Stimulated activated CD4-positive, alpha-beta T cell treated with anti-CD3 and anti-CD28 coated beads, Interleukin-1b, Interleukin-23, amount 100 ng/mL, for 24 hours (primary cell): ENCODE measurements at places on chromosomes 12 and 14.

GRCh38 chr12:11581179-11581755 is 68.2 kb upstream of the ETV6 start:
- peak; percentile 42 for DNase-seq

DNA sequence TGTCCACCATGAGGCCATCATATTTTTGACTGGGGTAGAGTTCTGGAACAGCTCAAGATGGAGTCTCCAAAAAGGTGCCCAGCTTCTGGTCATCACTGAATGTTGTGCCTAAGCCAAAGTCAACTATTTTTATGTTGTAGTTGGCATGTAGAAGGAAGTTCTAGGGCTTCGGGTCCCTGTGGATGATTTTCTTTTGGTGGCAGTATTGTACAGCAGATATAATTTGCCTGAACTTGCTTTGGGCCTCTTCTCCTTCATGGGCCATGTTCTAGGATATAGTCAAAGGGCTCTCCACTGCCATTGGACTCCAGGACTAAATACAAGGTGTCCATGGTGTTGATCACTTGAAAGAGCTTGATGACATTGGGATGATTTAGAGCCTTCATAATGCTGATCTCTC is 143.6 kb downstream of the SLC38A4 start:
- DNase-seq, result no peak

- DNase-seq, result no peak
Measured at GRCh38 chr12:57040211-57040610, 9.7 kb downstream of the MYO1A start.

- DNase-seq, result no peak
Measured at GRCh38 chr14:21257394-21257909, 11.8 kb downstream of the HNRNPC start.

- DNase-seq, result no peak
Measured at GRCh38 chr14:38882533-38882932, 220.5 kb downstream of the SEC23A start.

DNA sequence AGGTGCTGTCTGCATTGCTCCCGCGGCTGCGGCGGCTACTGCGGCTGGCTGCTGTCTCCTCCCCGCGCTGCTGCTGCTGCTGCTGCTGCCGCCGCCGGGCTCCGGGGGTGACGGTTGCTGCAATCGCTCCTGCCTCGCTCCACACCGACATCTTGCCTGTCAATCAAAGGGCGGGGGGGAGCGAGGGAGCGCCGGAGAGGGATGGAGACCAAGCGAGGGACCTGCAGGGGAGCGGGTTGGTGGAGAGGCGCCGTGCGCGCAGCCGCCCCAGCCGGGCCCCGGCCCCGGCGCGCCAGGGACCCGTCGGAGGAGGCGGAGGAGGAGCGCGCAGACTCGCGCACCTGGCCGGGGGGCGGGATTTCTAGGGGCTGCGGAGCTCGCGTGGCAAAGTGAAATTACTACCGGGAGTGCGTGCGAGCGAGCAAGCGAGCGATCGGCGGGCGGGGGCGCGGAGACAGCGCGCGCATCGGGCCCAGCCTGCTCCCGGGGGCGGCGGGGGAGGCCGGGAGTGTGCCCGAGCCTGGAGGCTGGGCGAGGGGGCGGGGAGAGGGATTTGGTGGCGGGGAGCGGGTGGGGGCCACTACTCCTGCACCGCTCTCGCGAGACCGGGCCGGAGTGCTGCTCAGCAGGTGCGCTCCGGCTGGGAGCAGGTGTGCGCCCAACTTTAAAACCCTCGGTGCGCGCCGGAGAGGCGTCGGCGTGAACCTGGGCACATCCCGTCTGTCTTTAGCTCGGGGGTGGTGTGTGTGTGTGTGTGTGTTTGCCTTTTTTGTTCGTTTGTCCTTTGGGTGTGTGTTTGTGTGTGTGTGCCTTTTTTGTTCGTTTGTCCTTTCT is at the start of gene KSR2:
Gene KSR2 (minus strand): TSS at position 165 of the 834 bp plus-strand sequence. CDS start 735 bp downstream, outside the sequence.
- DNase-seq, result no peak

DNA sequence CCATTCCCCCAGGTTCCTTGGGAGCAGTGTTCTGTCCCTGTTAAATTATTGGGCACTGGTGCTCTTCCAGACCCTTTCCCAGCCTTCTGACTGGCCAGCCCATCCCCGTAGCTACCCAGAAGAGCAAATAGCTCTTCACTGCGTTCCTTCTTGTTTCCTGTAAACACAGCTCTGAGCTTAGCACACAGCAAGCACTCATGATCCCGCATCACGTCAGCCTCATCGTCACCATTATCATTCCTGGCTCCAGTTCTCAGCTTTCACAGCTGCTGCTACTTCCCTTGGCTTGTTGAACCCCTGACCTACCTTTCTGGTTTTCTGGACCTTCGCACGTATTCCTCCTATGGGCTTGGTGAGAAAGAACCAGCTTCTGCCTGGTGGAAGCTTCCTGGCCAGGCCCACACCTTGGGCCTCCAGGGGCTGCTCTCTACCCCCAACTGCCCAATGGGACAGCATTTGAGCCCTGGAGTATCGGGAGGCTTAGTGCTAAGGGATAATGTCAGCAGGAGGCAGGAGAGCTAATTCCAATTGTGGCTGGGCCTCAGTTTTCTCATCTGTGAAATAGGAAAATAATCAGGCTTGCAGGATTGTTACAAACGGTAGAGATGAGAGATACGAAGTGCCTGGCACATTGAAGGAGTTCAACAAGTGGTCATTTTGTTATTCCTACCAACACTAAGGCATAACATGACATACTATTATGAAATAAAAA is 22.6 kb upstream of the PAPOLA start:
- DNase-seq, result no peak

GRCh38 chr12:66352197-66352596 is 49.9 kb downstream of the HELB start:
- DNase-seq, result no peak

DNA sequence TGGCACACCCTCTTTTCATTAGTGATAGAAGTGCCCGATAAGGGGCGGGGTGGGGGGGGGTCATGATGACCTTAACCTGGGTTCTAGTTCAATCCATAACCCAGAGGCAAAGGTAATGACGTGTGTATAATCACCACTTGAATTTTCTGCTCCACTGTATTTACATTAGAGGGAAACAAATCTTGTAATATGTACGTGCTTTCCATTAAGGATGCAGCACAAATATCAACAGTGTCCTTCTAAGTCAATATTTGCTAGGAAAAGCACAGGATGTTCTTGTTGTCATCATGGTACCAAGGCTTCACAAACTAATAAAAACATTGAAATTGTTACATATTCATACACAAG is 121.2 kb upstream of the SLC38A2 start:
- DNase-seq, result no peak

- no peak for DNase-seq
Measured at GRCh38 chr12:43318021-43318420, 234.0 kb downstream of the ADAMTS20 start.

GRCh38 chr12:19168644-19169043 is 39.1 kb downstream of the PLEKHA5 start:
- DNase-seq, result no peak

DNA sequence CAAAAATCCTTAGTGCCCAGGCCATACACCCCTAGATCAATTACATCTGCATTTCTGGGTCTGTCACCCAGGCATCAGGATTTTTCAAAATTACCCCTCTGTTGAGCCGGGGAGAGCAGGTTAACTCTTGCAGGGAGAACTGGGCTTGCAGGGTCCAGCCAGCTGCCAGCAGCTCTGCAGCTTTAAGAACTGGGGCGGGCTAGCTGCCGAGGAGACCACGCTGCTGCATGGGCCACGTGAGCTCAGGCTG is at the start of gene DGLUCY:
Gene DGLUCY (plus strand): TSS at position 245 of the 250 bp plus-strand sequence. CDS start 46,222 bp downstream, outside the sequence.
- DNase-seq, result peak; percentile 46

DNA sequence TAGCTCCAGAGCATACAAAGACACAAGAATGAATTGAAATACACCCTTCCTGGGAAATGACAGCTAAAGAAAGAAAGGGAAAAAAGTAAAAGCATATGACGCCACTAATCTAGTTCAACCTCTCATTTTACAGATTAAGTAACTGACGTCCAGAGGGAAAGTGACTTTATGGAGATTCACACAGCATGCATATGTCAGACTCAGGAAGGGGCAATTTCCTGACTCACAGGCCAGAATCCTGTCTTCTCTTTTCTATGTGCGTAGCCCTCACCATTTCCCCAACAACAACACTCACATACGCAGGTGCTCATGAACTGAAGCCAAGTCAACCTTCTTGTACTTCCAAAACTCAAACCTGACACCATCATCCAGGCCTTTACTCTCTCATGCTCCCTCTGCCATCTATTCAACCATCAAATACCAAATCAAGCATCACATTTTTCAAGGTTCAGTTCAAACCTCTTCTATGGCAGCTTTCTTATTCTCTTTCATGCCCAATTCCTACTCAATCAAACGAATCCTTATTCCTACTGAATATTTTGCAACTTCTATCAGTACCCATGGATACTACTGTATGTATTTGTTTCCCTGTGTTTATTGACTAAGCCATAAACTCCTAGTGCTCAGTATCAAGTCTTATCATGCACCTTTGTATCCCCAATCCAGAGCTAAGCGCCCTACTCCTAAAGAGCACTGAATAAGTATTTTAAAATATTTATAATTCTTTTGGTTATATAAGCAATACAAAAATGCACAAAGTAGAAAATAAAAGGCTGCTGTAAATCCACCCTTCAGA is 52.8 kb downstream of the STXBP6 start:
- no peak for DNase-seq

DNA sequence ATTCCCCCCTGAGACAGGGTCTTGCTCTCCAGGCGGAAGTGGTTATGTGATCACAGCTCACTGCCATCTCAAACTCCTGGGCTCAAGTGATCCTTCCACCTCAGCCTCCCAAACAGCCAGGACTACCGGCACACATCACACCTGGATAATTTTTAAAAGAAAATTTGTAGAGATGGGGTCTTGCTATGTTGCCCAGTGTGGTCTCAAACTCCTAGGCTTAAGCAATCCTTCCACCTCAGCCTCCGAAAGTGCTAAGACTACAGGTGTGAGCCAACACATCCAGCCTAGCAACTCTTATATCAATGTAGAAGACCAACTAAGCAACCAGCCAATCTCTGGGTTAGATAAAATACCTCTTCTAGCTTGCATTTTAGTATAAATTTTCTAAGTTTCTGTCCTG is 297.2 kb downstream of the MED13L start:
- no peak for DNase-seq

DNA sequence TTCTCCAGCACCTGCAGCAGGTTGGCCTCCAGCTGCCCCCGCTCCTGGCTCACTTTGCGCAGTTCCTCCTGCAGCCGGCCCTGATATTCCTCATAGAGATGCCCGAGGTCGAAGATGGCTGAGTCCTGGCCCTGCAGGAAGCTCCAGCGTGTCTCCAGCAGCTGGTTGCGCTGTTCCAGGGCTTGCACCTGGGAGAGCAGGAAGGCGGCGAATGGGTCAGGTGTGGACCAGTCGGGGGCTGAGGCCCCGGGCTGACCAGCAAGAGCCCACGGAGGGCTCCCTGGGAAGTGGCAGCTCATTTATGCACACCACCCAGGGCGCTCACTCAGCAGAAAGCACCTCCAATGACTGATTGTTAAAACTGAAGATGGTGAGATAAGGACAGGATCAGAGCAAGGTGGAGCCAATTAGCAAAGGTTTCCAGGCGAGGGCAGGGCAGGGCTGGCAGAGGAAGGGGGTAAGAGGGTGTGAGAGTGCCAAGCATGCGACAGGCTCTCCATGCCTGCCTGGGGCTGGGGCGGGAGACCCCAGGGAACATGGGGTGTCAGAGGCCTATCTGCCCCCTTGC is 6.3 kb downstream of the KRT80 start:
- no peak for DNase-seq
